Neural progenitor cell (in vitro differentiated cells): ENCODE measurements at places on chromosomes 12 and 14. TPM values are rescaled to one million over a fixed set of nuclear protein-coding genes. Genes with fewer than 3 reads are reported as not detected.
A peak's percentile ranks its signal among the peaks of the same experiment; 100 is the strongest.

DNA sequence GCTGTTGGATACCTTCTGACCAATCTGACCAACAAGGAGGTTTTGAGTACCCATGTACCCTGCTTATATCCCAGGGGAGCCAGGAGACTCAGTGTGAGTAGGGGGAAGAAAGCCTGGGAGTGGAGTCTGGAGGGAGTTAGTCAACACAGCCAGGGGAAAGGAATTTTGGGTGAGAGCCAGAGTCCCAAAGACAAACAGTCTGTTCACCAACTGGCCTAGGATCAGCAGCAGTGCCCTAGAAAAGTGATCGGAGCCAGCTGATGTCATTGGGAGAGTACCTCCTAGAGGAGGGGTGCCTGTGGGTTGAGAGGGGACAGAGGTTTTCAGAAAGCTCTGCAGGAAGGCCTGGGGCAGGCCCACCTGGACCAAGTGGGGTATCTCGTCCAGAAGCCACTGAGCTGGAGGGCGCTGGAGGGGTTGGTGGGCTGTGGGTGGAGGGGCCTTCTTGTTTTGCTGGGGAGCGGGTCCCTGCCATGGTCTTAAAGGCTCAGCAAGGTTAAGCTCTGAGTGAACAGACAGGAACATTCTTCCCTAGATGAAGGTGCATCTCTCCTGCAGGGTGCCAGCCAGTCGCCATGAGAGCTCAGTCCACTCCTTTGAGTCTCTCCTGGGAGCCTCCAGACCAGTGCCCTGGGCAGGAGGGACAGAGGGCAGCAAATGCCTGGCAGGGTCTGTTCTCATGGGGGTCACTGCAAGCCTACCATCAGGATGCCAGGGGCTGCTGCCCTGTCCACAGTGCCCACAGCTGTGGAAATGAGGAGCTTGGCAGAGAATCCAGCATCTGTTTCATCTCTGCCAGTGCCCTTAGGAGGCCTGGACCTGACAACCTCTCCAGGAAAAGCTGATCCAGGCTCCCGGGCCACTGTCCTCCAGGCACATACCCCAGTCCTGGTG is 63.6 kb downstream of the CHGA start:
- no peak for DNase-seq

DNA sequence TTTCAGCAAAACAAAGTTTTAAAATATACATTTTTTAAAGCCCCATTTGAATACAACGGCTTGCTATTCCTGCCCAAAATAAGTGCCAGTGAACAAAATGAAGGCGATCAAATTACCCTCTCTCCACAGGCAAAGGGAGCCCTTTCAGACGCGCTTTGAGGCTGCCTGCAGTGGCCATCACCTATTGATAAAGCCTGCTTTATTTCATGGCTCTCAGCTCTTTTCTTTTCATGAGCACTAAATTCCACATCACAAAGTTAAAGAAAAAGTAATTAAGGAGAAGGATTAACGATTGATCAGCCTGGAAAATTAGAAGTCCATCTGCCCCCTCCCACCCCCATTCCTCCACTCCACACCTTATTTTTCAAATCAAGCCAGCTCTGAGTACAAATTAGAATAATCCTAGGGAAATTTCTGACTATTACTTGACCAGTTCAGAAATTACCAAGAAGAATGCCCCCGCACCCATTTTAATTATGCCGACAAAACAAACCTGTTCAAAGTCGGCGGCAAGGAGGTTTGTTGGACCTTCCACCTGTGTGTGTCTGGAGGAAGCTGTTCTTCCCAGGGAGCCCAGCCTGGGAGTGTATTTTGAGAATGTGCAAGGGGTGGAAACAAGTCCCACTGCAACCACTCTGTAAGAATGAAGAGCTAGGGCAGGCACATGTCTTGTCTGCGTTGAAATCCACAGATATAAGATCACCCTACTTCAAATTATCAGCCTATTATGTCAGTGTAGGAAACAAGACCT is 64.2 kb upstream of the RIC8B start:
- peak; percentile 82 for DNase-seq

DNA sequence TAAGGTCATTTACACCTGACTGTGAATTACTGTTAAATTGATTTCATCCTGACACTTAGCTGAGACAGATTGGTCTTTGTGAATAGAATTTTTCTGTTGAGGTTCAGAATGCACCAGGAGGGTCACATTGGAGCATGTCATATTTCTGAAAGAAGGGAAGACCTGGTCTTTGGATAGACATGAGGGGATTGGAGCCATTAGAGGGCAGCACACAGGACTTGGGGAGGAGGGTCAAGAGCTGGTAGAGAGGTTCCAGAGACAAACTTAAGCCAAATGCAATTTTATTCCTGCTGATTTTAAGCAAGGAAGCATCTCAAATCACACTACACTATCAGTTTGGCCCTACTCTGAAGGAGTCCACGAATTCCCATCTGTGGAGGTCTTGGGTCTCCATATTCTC is 41.1 kb downstream of the GUCY2C start:
- no peak for DNase-seq

- DNase-seq: no peak
Measured at GRCh38 chr12:75977952-75978671, 53.5 kb downstream of the PHLDA1 start.

DNA sequence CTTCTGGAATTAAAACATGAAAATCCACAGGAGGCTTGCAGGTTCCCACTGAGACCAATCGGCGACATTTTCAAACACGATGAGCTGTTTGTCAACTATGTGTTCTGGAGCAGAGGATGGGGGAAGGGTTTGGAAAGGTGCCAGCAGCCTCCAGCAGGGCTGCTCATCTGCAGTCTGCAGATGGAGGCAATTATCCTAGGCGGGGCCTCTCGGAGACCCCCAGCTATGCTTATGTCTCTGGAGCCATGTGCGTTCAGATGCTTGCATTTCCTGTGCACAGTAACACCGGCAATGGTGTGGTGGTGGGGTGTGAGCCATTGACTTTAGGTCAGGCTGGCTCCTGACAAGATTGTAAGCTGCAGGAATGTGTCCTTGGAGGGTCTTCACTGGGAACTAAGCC is 51.7 kb downstream of the RPH3A start:
- no peak for DNase-seq

GRCh38 chr14:69660344-69661193 is 49.2 kb downstream of the SUSD6 start:
- no peak for DNase-seq

- DNase-seq: no peak
Measured at GRCh38 chr14:35821564-35822411, 4.3 kb upstream of the BRMS1L start.

GRCh38 chr12:20390846-20391245 is 22.5 kb downstream of the PDE3A start:
- DNase-seq: no peak

DNA sequence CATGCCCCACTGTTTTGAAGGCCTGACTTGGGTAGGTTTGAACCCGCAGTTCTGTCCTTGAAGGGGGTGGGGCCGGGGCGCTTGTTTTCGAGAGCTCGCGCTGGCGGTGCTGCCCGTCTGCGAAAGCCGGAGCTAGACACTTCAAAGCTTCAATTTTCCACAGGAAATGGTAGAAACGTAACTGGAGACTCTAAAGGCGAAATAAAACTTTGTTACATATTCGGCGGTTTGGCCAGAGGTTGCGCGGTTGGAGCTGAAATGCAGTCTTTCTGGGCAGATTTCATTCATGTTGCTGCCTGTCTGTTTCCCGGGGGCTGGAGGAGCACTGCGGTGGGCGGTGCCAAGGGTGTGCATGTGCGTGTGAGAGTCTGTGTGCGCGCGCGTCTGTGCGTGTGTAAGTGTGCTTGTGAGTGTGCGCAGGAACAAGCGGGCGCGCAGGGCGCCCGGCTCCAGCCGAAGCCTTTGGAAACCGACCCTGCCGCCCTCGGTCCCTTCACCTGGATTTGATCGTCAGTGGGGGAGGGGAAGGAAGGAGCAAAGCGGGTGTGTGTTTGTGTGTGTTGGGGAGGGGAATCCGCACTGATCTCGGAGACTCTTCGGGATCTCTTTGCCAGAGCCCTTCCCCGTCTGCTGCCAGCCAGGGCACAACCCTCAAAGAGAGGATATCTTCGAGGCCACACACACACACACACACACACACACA is 227.7 kb upstream of the CRY1 start:
- DNase-seq: peak; percentile 68

DNA sequence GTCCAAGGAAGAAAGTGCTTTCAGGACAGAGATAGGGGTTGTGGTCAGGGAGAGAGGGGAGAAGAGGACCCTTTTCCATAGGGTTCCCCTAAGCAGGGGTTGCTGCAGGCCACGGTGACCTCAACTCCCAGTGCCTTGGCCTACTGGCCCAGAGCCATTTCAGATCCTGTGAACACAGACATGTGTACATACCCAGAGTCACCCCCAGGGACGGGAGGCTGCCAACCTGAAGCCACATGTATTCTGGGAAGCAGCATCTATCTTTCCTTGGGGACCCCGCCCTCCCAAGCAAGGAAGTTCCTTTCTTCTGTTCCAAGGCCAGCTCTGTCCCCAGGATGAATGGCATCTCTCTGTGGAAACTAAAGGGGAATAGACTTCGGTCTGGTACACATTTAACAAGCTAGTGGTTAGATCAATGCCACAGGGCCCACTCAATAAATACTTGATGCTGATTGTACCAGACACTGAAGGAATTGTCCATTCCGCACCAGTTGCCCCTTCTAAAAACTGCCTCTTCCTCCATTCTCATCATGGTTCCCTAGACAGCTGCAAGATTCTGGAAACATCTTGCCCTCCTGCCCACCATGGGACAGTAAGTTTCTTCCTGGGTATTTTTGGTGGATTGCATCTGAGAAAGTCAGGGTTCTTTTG is 25.2 kb upstream of the DGLUCY start:
- DNase-seq: no peak

DNA sequence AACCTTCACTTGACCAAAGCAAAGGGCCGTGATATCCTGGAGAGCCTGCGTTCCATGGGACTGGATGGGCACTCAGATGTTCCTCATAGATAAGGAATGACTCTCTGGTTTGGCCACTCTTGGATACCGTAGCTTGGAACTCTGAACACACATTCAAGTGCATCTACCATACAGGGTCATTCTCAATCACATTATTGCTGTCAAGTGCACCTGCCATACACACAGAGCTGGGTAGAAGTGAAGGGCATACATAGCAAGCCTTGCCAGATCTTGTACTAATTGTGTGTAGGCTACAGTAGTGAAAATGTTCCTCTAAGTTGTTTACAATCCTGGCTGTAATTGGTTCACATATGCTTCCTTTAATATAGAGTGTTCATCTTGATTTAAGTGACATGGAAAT is 58.3 kb downstream of the PELI2 start:
- no peak for DNase-seq

- DNase-seq: no peak
Measured at GRCh38 chr14:36716614-36717184, 55.0 kb downstream of the PAX9 start.

- no peak for DNase-seq
Measured at GRCh38 chr12:116924558-116925453, 14.1 kb downstream of the FBXW8 start.

- DNase-seq: no peak
Measured at GRCh38 chr14:63277591-63278183, 41.0 kb downstream of the GPHB5 start.

DNA sequence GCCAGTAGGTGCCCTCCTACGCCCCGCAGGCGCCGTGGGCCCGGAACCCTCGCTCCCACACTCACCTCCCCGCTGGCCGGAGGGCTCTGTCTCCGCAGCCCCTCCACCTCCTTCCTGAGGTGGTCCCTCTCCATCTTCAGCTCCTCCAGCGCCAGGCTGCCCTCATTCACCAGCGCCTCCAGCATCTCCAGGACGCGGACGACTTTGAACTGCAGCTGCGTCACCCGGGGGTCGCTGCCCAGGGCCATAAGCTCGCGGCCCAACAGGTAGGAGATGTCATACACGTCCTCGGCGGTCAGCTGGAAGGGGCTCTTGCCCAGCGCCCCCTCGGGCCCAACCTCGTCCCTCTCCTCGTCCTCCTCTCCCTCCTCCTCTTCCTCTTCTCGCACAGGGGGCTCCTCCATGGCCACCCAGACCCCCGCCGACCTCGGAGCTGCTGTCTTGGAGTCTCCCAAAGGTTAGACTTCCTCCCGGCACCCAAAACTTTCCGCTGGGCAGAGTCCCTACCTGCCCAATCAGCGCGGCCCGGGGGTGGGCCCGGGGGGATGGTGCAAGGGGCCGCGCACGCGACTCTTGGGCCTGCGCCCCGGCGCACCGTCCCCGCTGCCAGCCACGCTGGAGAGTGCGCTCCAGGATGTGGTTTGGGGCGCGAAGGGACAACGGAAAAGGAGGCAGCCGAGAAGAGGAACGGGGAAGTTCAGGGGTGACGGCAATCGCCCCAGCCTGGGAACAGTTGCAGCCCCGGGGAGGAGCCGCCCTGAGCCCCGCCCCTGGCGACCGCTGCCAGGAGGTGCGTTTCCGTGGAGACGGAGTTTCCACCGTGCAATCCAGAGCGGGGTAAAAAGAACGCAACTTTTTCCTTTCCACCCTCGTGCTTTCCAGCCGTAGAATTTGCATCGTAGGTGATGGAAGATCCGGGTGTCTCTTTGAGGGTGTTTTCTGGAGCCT is at the start of gene RILPL2:
Gene RILPL2 (minus strand): TSS at position 668 of the 948 bp plus-strand sequence. CDS start 264 bp downstream, at position 404.
- peak; percentile 76 for DNase-seq

DNA sequence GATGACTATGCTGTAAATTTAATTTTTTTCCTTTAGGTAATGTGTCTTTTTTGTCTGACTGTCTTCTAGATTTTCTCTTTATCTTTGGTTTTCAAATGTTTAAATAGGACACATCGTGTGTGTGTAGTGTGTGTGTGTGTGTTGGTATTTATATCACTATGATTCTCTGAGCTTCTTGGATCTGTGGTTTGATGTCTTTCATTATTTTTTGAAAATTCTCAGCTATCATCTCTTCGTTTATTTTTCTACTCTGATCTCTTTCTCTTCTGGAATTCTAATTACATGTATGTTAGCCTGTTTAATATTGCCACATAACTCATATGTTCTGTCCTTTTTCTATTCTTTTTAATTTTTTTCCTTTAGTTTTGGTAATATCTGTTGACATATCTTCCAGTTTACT is 73.5 kb upstream of the OR10AD1 start:
- no peak for DNase-seq

DNA sequence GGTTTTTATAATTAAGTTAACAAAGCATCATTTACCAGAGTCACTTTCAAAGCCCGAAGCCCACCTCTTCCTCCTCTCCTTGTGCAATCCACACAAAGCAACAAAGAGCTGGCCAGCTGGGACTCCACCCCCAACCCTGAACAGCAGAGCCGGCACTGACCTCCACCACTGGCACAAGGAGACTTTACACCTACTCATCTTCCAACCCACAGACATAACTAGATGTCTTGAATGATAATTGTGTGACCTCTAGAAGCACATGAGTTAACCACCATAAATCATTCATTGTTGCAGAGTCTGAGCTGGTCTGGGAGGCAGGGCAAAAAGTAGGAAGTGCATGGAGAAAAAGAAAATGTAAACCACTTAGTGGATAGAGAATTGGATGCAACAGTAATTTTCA is 72.2 kb downstream of the ST8SIA1 start:
- peak; percentile 51 for DNase-seq

GRCh38 chr12:53780323-53780722 is 28.5 kb upstream of the CISTR start:
- DNase-seq: no peak

The ATF7 gene
- total RNA-seq: 12.7 and 15.9 TPM in 2 replicates

The CERS5 gene
- total RNA-seq: 44.2 and 48.0 TPM in 2 replicates

The TAC3 gene
- total RNA-seq: 6.0 and 13.8 TPM in 2 replicates

The IQSEC3 gene
- 0.09 and 1.0 TPM in 2 replicates for total RNA-seq

The PPP4R4 gene
- 25.5 and 27.8 TPM in 2 replicates for total RNA-seq

The P2RX2 gene
- 0.15 TPM in 1 of 2 replicates, not detected in the other for total RNA-seq

The FSCB gene
- total RNA-seq: not detected in 2 replicates
